ENCODE measurements at places on chromosomes 1 and 21. TPM values are rescaled to one million over a fixed set of nuclear protein-coding genes. Genes with fewer than 3 reads are reported as not detected.

DNA sequence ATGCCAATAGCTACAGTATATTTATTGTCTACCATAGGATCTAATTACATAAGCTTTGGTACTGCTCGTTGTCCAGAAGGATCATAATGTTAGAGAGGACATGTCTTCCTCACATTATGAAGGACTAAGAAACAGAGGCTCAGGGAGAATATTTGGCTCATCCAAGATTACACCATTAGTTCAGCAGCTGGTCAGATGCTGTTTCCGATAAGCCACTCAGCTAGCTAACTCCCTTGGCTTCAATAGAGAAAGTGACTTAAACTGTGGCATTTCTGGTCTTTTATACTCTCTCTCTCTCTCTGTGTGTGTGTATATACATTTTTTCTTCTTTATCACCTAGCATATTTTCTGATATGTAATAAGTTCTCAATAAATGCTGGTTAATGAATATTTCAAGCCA is 70.4 kb downstream of the DDR2 start:
- DNase-seq = no peak

DNA sequence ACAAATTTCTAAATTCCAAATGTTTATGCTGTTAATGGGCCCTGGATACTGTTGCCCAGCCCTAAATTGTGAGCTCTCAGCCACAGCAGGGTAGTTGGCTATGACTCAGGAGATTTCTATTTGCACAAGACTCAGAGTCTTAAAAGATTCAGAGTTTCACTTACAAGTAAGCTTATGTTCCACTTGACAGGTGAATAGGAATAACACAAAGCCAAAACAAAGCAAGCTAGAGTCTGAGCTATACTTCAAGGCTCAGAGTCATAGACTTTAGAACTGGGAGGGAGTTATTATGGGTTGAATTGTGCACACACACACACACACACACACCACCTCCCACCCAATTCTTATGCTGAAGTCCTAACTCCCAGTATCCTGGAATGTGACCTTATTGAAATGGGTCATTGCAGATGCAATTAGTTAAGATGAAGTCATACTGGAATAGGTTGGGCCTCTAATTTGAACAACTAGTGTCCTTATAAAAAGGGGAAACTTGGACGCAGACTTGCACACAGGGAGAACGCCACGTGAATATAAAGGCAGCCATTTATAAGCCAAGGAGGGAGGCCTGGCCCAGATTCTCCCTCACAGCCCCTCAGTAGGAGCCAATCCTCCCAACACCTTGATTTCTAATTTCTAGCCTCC is 30.2 kb downstream of the PRDX6 start:
- no peak for DNase-seq

DNA sequence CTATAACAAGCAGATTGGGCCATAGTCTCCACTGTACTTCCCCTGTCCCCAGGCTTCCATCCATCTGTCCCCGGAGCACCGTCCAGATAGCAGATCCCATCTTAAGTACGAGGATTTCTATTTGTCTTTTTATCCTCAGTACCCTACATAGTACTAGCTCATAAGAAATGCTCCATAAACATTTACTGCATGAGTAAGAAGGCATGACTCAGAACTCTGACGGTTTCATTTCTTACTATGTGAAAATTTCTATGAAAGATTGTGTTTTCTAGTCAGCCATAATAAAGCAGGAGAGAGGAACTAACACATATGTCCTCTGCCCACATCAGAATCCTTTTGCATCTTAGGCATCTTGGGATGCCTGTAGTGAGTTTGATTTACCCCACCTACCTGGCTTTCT is 49.5 kb downstream of the CHD1L start:
- DNase-seq = no peak

- DNase-seq = no peak
These were observed 200.7 kb downstream of the CHRM3 start for GRCh38 chr1:239587066-239587465.

DNA sequence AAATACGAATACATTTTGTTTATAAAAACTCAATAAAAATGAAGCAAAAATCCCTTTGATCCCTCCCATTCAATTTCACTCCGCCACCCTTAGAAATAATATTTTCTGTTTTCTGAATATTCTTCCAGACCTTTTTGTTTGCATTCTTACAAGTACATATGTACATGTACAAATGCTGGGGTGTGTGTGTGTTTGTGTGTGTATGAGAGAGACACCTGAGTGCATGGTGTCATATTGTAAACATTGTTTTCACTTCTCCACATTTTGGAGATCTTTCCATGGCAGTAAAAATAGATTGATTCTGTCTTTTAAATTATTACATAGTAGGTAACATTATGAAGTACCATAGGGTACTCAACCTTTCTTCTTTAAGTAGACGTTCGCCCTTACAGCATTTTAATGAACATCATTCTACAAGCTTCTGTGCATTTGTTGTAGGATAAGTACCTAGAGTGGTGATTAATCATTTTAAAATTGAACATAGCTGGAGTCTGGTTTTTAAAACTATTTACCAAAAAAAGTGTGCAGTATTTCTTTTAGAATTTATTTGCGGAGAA is 1.3 kb upstream of the MPC2 start:
- no peak for DNase-seq

GRCh38 chr1:23727362-23727811 is 15.9 kb upstream of the ELOA start:
- no peak for DNase-seq

The IFI44 gene
- total RNA-seq = 8.2 TPM

The FAM76A gene
- 11.5 TPM for total RNA-seq

Data from cardiac septum (tissue), 1 donor.